ENCODE measurements at places on chromosomes 6 and 20.

GRCh38 chr6:84811351-84811750, 47.0 kb upstream of the TBX18 start:
- DNase-seq: no peak

- DNase-seq: no peak
Measured at GRCh38 chr6:140847262-140847645, 1285.5 kb upstream of the GJE1 start.

DNA sequence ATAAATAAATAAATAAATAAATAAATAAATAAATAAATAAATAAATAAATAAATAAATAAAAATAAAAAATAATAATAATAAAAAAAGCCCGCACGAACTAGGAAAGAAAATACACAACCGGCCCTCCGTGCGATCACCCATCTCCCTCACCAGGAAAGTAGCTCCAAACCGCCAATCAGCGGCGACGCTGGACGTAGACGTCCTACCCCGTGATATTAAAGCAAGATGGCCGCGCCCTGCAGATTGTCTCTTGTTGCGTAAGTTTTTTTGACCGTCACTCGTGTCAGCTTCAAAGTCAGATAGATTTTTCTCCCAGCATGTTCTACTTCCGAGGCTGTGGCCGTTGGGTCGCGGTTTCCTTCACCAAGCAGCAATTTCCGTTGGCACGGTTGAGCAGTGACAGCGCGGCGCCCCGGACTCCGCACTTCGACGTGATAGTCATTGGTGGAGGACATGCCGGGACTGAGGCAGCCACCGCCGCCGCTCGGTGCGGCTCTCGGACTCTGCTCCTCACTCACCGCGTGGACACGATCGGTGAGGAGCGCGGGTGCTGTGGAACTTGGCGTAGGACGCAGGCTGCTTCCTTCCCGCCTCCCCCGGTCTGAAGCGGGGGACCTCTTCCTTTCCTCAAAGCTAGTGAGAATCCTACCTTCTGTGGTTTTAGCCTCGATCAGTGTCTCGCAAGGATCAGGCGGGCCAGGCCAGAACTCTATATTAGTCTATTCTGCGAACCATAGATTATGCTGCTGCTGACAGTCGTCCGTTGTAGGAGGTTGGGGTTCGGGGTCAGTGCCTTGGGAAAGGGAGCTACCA, at the start of gene MTO1:
Gene MTO1, plus strand, starts transcription at position 201 of the 814 bp plus-strand sequence. Its CDS starts 118 bp downstream, at position 319.
- DNase-seq: peak; percentile 85

- no peak for DNase-seq
Measured at GRCh38 chr6:79416931-79417330, 120.3 kb downstream of the LCA5 start.

GRCh38 chr6:36985417-36985807, 584 bp downstream of the MTCH1 start:
- no peak for DNase-seq

DNA sequence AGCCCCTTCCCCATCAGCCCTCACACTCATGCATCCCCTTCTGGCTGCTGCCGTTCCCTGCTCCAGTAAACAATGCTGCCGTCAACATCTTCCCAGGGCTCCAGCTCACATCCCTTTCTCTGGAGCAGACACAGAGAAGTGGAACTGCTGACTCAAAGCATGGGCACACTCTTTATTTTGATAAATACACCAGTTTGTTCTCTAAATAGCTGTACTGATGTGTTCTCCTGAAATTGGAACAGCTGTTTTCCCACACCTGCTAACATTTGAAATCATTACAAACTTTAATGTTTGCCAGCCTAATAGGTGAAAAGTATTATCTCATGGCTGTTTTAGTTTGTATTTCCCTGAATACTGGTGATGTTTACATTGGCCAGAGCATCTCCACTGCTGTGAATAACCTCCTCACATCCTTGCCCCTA, 102.1 kb upstream of the NXT1 start:
- DNase-seq: no peak

DNA sequence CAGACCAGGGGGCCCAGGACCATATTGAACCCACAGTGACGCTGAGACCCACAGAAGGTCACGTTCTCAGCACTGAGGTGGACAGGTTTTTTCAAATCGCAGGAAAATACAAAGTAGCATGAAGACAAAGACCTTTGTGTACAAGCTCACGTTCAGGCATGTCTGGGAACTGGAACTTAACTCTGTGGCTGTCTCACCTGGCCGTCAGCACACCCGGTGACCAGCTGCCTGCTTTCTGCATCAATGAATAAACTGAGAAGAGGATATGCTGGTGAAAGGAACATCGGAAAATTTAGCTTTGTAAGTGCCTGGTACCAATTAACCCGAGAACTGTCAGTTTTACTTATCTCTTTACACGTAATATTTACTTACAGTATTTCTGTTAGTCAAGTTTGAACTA, 36.5 kb downstream of the WDR27 start:
- DNase-seq: no peak

- DNase-seq: no peak
Measured at GRCh38 chr6:11324453-11325015, 92.1 kb upstream of the NEDD9 start.

GRCh38 chr20:36574366-36575135, 1.2 kb downstream of the TGIF2 start:
- peak; percentile 67 for DNase-seq

- no peak for DNase-seq
Measured at GRCh38 chr6:15527838-15528617, 134.8 kb downstream of the DTNBP1 start.

DNA sequence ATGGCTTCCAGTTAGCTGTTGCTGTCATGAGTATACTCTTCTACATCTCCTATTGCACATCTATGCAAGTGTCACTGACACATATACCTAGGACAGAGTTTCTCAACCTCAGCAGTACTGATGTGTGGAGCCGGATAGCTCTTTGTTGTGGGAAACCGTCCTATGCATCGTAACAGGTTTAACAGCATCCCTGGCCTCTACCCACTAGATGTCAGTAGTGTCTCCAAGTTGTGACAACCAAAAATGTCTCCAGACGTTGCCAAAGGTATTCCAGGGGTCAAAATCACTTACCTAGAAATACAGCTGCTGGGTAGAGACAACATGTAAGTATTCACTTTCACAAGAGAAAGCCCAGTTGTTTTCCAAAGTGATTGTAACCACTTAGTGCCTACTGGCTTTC, 637.6 kb downstream of the RNF144B start:
- no peak for DNase-seq

DNA sequence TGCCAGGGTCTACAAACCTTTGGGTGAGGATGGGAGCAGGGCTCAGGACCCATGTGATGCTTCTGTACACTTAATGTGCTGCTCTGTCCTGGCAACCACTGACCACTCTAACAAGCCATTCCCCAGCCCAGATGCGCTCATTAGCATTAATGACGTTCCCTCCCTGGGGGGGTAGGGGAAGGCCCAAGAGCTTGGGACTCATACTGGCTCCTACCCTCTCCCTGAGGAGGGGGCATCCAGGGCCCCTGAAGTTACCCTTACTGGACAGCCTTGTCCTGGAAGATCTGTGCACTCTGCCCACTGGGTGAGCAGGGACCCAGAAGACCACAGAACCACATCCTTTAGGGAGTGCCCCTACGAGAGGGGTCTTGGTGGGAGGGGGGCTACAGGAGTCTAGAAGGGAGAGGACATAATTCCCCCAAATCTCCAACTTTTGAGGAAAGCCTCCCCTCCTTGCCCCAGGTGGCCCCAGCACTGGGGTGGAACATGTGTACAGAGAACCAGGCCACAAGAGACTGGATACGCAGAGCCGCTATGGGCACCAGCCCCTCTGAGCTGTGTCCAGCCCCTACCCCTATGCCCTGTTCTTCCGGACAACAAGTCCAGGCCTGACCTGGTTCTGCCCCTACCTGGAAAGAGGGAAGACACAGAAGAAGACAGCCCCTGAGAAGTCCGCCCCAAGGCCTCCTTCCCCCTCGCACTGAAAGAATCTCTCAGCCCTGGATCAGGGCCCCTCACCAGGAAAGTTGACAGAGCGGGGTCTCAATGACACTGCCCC, 1.4 kb downstream of the TEAD3 start:
- no peak for DNase-seq

GRCh38 chr20:45452772-45453691, 16.5 kb upstream of the WFDC2 start:
- DNase-seq: no peak

DNA sequence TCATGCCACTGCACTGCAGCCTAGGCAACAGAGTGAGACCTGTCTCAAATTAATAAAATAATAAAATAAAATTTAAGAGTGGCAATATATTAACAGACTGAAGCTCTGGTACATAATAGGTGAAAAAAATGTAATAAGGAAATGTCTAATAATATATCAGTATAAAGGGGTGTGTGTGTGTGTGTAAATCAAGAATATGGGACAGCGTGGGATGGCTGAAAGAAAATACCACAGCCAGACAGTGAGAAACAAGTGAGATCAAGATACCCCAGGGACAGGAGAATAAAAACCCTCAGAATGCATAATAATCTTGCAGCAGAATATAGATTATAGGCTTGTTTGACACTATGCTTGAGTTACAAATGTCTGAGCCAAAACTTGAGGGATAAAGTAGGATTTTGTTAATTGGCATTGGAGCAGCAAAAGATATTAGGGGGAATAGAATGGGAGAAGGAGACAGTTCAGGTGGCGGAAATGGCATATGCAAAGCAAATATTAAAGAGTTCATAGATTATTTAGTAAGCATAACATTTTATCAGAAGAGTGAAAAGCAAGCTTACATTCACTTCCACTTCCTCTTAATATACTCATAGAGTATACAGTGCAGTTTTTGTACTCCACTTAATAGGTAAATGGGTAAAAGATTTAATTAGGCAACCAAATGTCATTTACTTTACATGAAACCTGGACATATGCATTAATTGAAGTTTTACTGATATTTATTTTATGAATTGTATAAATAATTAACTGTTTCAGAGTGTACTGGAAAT, 398.5 kb upstream of the GJE1 start:
- no peak for DNase-seq

DNA sequence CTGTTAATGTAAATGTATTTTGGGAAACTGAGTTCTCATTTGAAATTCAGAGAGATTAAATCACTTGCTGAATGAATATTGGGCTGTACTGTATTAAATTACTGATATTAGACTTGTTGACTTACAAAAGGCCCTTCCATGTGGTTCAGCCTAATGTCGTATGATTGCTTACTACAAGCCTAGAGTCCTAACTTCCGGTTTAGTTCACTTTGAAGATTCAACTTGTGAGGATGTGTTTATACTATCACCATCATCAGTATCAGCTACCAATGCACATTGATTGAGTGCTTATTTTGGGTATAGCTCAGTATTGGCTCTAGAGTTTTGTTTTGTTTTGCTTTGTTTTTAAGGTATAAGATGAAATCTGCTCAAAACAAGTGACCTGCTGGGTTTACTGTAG, 48.3 kb downstream of the FAM217A start:
- DNase-seq: no peak

- no peak for DNase-seq
Measured at GRCh38 chr20:34980543-34981233, 25.0 kb downstream of the MYH7B start.

DNA sequence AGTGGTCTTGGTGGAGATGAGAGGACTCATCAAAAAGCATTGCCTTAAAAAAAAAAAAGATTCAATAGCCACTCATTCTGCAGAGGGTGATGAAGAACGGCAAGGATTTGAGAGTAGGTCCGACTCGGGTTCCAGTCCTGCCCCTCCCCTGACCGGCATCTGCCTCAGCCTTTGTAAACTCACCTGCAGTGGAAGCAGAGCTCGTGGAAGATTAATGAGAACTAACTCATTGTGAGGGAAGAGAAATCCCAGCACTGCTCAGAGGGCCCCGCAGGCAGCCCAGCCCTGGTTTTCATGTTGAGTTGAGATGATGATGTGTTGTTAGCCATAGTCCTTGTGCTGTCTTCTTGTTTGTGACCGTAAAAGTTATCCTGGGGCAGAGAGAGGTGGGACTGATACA, 59.4 kb downstream of the GCNT2 start:
- DNase-seq: no peak

DNA sequence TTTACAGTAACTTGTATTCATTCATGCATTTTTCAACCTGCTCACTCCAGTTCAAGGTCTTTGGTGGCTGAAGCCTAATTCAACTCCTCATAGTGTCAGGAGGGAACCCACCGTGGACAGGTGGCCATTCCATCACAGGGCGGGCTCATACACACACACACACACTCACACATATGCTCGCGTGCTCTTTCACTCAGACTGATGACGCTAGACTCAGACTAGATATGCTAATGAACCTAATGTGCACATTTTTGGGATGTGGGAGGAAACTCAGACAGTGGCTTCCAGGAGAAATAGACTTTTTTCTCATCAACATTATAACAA, 56.7 kb downstream of the TRIM27 start:
- peak; percentile 46 for DNase-seq

DNA sequence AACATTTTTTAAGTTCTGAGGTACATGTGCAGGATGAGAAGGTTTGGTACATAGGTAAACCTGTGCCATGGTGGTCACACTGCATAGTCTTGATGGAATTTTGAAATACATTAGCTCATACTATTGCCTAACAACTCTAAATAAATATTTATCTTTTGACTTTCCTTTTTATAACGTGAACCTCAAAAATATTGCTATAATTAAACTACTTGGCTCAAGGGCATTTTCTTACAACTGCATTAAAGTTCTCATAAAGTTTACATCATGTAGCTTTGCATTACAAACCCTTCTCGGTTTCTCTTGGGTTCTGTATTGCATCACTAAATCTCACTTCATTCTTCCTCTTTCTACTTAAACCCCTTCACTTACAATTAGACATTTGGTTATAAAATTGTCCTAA, 636.0 kb upstream of the PTCHD4 start:
- DNase-seq: no peak

- DNase-seq: no peak
Measured at GRCh38 chr6:74689601-74690000, 516.3 kb downstream of the COL12A1 start.

DNA sequence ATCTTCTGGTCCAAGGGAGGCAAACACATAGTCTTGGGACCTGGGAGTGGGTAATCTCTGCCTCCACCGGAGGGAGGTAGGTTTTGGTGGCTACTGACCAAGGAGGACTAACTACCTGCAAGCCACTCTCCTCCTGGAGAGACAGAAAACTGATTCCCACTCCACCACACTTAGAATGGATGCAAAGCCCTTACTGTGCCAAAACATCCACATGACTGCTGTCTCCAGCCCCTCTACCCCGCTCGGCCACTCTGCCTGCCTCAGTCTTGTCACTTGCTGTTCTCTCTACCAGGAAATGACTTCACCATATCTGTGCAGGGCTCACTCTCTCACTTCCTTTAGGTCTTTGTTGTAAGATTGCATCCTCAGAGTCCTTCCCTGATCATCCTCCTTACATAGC, 129.5 kb upstream of the ARG1 start:
- DNase-seq: peak; percentile 56

DNA sequence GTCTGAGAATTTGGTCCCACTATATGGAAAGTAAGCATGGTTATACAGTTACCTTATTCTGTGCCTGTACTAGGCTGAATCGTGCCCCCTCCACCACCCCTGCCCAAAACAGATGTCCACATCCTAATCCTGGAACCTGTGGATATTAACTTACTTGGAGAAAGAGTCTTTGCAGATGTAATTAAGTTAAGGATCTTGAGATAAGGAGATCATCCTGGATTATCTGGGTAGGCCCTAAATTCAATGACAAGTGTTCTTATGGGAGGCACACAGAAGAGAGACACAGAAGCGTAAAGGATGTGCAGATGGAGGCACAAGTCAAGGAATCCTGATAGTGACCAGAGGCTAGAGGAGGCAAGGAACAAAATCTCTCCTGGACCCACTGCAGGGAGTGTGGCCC, 116.7 kb upstream of the MAN1A1 start:
- DNase-seq: no peak
